ENCODE measurements at places on chromosomes 3 and 15. TPM values are rescaled to one million over a fixed set of nuclear protein-coding genes. Genes with fewer than 3 reads are reported as not detected.
A peak's percentile ranks its signal among the peaks of the same experiment; 100 is the strongest.

Gene LRRC34
- 3.5 TPM for total RNA-seq

Gene ATG3
- total RNA-seq: 73.3 TPM

Gene LDHAL6B
- total RNA-seq: not detected

Gene NRROS
- total RNA-seq: 22.6 TPM

Gene GPR62
- total RNA-seq: not detected

Gene SELENOT
- total RNA-seq: 112 TPM

Gene CD200R1
- not detected for total RNA-seq

Gene PPM1L
- 20.3 TPM for total RNA-seq

Gene FBXL2
- 33.4 TPM for total RNA-seq

Gene RAD51
- total RNA-seq: not detected

Gene ZNF592
- 36.1 TPM for total RNA-seq

Gene SAXO2
- total RNA-seq: not detected

Gene PPP1R14D
- not detected for total RNA-seq

Gene CFAP91
- 3.5 TPM for total RNA-seq

- DNase-seq: no peak
Measured at GRCh38 chr3:37115446-37115845, 58.9 kb downstream of the LRRFIP2 start.

GRCh38 chr3:54079314-54079713, 43.0 kb upstream of the CACNA2D3 start:
- DNase-seq: no peak

DNA sequence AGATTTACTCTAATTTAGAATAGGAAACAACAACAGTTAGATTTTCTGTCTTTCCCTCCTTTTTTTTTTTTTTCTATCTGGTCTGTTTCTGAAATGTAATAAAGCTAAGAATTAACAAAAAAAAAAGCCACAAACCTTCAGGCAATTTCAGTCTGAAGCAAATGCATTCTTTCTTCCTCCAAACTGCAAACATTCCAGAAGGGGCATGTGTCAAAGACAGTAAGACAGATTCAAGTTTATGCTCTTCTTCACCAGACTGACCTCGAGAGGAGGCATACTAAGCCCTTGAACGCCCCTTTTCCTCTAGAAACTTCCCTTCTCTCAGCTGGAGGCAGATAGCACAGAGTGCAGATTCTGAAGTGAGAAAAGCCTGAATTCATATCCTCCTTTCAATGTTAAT, 654.6 kb upstream of the LMCD1 start:
- no peak for DNase-seq

DNA sequence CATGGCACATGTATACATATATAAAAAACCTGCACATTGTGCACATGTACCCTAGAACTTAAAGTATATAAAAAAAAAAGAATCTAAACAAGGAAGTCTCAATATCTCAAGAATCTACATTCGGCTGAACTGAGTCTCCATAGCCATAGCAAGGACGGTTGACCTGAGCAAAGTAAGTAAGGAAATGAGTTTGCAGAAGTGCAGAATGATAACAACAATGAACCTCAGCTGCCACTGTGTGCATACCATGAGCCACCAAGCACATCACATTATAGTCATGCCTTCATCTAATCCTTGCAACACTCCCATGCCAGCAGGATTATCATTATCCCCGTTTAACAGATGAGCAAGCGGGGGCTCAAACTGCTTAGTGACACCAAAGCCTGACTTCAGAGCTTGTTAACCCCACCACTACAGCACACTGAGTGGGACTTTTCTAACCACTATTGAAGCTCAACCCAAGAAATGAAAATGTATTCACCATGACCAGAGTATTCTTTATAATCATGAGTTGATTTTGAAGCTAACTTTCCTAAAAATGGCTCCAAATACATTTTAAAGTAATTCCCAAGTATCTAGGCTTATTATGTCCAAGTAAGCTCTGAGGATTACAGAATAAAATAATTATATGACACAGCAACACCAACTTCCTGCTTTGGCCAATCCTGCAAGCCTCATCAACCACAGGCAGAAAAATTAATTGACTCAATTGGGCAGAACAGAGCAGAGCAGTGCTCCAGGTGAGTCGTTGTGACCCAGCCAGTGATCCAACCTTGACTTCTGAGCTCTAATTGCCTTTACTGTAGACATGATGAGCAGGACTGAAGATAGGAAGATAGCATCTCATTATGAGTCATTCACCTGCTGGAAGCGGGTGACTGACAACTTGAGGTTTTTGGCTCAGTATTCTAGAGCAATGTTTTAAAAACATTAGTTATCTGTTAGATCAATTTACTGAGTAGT, 47.3 kb upstream of the IL12A start:
- no peak for DNase-seq

DNA sequence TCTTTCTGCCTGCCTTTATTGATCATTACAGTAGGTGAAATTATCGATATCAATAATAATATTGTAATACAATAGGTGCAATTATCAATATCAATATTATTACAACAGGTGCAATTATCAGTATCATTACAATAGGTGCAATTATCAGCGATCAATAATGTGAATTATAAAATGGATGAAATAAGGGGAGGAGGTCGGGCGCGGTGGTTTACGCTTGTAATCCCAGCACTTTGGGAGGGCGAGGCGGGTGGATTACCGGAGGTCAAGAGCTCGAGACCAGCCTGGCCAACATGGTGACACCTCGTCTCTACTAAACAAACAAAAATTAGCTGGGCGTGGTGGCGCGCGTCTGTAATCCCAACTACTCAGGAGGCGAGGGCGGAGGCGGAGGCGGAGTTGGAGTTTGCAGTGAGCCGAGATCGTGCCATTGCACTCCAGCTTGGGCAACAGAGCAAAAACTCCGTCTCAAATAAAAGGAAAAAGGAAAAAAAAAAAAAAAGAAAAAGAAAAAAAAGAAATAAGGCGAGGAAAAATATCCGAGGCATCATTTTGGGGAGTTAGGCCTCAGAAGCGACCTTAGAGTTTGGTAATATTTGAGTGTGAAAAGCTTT, 611 bp upstream of the BNIP2 start:
- peak; percentile 94 for DNase-seq

DNA sequence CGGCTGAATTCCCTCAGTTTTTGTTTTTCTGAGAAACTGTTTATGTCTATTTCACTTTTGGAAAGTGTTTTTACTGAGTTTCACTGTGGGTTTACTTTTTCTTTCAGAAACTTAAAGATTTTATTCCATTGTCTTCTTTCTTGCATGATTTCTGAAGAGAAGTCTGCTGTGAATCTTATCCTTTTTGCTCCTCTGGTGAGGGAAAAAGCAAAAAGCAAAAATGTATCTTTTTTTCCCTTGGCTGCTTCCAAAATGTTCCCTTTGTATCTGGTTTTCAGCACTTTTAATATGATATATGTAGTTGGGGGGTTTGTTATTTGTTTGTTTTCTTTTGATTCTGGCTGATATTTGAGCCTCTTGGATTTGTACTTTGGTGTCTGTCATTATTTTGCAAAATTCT, 538.0 kb downstream of the GABRG3 start:
- no peak for DNase-seq

- DNase-seq: no peak
Measured at GRCh38 chr3:51963951-51964451, 3.3 kb downstream of the PCBP4 start.

GRCh38 chr3:32612547-32612946, 41.9 kb upstream of the DYNC1LI1 start:
- no peak for DNase-seq

GRCh38 chr3:127865941-127866340, 43.6 kb upstream of the MGLL start:
- DNase-seq: no peak

DNA sequence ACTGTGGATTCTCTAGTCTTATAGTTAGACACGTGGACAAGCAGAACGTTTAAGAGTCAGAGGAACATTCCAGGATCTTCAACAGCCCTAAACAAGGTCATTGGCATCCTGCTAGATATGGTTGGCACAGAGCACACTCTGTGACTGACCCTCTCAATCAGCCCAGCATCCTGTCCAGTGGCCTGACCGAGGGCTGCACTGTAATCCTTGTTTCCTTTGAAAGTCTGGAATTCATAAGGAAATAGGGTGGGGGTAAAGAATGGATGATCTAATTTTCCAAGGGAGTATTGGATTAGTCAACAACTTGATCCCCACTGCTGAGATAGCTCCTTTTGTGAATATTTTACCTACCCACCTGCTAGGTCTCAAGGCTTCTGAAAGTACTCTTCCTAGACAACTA, 94.5 kb upstream of the DLG1 start:
- no peak for DNase-seq

- no peak for DNase-seq
Measured at GRCh38 chr3:49422379-49423248, at the start of gene AMT. AMT (minus strand) TSS chr3:49422473; CDS start chr3:49422450, 23 bp downstream.

GRCh38 chr15:96125721-96126415, 204.6 kb upstream of the NR2F2 start:
- no peak for DNase-seq

- no peak for DNase-seq
Measured at GRCh38 chr15:101128221-101129015, 123.4 kb downstream of the CHSY1 start.

DNA sequence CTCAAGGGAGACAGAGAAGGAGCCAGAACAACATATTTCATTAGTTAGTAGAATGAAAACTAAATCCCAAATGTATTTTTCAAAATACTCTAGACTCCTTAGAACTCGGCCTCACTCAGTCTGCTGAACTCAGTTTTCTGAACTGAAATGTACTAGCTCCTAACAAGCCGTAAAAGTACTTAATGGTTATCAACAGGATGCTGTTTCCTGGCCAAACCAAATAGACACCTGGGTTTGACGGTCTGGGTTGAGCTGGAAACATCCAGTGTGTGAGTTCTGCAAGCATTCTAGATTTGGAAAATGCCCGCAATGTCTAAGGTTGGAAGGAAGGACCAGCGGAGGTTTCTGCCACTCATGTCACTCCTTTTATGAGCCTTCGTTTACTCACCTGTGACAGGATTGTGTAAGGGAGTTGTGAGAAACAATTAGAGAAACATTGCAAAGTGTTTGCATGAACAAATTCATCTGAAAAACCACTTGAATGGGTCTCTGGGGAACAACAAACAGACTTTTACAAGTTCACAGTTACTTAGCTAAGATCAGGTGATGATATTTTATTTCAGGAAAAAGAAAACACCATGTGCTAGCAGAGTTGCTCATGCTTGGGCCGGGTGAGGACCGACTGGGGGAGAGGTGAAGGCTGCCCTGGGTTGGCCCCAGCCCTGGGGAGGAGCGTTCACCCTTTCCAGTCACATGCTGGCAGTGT, 151.0 kb downstream of the ALDH1A2 start:
- no peak for DNase-seq

DNA sequence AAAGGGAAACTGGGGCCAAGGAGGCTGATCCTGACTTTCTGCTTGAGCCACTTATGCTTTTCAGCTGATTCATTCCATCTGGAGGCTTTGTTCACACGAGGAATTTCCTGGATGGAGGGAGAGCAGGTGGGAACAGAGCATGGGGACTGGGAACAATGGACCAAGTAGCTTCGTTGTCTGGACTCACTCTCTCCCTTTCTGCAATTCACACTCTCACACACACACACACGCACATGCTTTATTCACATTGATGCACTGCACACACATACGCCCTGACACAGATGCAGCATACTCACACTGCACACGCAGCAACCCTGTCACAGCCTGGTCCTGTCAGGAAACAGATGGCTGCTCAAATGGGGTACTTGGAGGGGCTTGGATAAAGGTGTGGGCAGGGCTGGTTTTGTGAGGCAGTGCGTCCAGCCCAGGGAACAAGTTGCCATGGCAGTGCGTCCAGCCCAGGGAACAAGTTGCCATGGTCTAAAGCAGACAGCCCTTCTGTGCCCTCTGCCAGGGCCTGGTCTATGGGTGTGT, 19.8 kb upstream of the CHCHD6 start:
- no peak for DNase-seq

DNA sequence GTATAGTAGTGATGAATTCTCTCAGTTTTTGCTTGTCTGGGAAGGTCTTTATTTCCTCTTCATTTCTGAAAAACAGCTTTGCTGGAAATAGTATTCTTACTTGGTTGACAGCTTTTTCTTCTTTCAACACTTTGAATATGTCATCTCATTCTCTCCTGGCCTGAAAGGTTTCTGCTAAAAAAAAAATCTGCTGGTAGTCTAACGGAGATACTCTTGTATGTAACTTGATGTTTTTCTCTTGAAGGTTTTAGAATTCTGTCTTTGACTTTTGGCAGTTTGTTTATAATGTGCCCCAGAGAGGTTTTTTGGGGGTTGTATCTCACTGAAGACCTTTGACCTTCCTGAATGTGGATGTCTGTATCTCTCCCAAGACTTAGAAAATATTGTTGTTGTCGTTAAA, 47.0 kb downstream of the THSD4 start:
- DNase-seq: no peak

DNA sequence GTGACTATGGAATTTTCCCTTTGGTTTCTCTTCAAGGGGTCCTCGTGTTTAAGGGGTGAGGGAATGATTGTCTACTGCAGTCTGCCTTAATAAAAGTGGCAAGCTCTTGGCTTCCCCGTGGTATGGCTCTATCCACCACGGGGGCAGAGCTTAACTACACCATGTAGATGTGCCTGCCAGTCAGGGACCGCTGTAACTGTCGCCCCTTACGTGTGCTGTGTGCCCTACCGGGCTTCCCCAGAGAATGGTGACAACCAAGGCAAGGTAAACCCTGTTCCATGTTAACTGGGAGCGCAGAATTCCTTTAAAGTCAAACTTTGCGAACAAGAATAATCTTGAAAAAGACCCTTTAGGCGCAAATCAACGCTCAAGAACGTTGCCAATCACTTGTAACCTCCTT, 966 bp upstream of the C3orf80 start:
- DNase-seq: no peak

DNA sequence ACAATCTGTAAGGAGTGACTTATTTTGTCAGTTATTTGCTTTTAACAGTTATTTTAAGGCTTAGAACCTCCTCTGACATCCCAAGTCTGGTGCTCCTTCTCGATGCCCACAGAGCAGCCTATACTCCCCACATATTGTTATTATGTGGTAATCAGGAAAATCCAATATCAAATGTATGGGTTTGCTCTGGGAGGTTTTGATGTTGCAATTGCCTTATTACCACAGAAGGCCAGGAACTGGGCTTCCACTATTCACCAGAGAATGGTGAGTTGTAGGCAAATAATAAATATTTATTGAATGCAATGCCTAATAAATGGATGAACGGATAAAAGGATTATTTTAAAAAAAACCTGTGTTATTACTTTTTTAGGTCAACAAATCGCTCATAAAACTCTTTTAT, 12.2 kb downstream of the NEK10 start:
- DNase-seq: no peak
